ENCODE measurements at places on chromosomes 2 and 18.
A peak's percentile ranks its signal among the peaks of the same experiment; 100 is the strongest.

DNA sequence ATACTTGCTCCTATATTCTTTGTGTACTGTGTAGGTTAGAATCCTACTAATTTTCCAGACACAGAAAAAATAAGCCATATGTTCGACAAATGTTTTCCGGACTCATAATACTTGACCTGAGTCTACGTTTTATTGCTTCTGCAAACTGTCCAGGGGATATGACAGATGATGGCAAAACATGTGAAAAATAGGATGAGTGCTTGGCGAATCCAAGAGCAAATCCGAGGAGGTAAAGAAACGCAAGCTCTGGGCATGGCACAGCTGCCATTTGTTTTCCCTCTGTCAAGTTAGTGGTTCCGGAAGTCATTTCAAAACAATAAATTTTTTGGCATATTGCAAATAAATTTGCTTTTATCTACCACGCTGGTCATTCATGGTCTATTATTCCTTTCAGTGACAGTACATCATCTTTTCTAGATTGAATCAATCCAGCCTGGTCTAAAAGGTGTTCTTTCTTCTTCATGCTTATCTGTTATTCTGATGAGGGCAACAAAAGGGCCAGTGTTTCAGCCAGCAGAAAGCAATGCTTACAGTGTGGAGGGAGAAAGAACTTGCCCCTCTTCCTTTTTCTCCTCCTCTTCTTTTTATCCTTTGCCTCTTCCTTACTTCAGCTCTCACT, 476.1 kb upstream of the SOX11 start:
- no peak for DNase-seq

DNA sequence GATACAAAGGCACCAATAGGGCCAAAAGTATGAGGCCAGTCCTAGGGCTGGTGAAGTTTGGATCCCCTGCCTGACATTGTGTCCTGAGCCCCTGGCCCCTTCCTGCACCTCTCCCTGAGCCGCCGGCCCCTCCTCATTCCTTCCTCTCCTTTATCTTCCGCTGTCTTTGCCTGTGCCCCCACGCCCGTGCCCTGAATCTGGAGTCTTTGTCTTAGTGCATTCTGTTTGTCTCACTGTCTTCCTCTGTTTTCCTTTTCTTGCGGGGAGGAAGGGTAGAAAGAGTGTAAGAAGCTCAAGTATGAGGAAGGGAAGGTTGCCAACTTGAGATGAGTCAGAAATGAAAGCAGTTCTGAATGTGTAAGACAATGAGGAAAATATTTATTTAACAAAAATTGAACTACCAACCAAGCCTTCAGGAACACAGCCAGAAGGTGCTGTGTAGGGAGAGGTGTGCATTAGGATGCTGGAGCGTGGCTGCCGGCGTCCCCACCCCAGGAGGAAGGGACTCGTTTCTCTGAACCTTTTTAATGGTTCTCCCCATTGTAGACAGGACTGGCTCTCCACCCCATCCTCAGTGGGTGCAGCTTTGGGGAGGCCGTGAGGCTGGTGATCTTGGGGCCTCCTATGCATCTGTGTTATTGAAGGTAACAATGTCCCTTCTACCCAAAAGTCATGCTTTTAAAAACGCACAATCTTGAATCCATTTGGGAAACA, 133.1 kb downstream of the NEDD4L start:
- peak; percentile 92 for DNase-seq

DNA sequence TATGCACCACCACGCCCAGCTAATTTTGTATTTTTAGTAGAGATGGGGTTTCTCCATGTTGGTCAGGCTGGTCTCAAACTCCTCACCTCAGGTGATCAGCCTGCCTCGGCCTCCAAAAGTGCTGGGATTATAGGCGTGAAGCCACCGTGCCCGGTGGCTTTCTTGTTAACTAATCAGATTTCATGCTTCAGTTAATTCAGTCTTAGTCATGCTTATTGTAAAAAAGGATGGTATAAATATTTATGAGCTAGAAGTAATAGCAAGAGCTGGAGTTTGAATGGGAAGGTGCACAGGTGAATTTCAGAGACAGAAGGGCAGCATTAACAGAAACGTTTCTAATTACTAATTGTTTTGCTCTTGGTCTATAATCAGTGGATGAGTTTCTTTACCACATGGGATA, 10.3 kb downstream of the GEMIN6 start:
- DNase-seq, result no peak

DNA sequence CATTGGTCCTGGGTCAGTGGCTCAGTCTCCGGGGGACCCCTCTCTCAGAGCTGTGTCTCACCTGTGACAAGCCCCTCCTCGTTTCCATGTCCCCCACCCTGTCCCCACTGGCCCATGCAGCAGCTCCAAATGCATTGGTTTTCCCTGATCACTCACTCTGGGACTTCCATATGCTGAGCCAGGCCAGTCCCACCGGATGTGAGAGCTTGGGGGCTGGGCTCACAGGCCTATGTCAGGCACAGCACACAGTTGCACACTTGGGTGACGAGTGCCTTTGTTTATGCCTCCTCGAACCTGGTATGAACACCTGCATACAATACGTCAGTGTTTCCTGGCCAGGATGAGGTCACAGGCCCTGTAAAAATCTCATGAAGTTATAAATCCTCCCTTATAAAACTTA, 232.5 kb downstream of the TFCP2L1 start:
- DNase-seq, result no peak

DNA sequence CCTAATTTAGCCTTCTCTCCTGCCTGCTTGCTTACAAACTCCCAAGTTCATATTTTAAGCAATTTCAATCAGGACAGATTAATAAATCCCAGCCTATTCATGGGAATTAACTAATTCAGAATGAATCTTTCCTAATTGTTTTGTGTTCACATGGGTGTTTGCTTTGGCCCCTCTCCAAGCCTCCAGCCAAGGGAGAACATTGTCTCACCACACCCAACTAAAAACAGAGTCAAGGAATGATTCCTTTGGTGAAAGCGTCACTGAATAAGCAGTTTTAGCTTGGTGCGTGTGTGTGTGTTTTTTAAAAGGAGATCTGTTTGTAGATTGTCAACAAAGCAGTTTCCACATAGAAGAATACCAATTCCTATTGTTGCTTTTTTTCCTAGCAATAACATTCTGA, 43.0 kb upstream of the DSG1 start:
- DNase-seq, result peak; percentile 29

- DNase-seq, result peak; percentile 26
Measured at GRCh38 chr2:221567809-221568208, 4.3 kb downstream of the EPHA4 start.

- DNase-seq, result no peak
Measured at GRCh38 chr2:128037649-128038048, 9.8 kb upstream of the SAP130 start.

DNA sequence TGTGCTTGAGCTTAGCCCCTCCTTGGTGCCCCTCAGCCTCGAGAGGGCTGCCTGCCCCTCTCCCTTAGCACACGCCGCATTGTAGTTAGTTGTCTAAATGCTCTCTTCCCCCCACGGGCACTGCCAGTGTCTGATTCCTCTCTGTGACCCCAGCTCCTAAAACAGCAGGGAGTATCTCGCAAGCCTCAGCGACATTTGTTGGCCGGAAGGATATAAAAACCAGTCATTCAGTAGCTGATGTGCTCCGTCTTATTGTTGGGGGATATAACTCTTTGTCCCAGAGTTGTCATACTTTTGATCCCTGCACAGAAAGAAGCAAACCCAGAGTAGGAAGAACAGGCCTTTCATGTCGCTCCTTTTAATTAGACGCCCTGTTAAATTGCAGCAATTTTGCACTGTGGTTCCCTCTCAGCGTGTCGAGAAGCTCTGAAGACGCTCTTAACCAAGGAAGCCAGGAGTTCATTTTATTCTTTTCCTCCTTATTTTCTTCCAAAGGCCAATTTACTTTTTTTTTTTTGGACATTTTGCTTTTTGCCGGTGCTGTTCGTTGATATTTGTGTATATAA, 201.8 kb downstream of the KLHL29 start:
- no peak for DNase-seq

GRCh38 chr2:70356941-70357683, 55.2 kb upstream of the FAM136A start:
- DNase-seq, result no peak

DNA sequence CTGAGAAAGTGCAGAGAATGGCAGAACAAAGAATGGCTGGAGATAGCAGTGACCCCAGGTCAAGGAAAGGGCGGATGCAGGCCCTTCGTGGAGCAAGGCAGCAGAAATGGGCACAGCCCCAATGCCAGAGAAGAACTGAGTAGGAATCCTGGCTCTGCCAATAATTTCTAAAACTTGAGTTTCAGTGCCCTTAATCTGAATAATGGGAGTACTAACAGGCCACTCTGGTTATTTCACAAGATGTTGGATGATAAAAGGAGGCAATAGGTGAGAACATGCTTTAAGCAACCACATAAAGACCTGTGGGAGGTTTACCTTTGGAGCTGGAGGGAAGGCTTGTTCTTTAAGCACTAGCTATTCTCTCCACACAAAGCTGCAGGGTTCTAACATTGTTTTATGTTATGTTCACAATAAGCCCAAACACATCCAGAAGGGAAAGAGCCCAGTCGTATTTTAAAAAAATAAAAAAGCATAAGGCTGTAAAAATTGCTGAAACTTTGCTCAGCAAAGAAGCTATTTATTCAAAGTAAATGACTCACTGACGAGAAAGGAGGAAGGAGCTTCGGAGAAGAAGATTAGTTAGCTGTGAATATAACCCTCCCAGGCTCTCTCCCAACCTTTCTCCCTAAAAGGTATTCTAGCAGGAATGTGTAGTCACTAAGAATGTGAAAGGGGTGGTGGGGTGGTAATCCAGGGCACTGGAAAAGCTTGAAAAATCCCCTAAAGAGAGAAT, 470.2 kb downstream of the TXNL1 start:
- peak; percentile 68 for DNase-seq

- no peak for DNase-seq
Measured at GRCh38 chr2:85736456-85737355, 17.1 kb upstream of the ATOH8 start.

DNA sequence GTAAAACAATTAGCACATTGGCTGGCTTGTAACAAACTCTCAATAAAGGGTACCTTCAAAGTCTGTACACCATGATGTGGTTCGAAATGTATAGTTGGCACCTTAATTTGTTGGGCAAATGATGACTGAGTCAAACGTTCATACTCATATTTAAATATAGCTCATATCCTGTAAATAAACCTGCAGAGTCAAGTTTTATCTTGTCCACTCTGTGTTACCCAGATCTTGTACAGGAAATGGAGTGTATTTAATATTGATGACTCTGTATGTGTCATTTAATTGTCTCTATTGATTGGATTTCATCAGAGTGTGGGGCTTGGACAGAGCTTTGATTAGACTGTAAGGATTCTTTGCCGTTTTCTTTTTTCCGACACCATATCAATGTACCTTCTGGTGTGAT, 805.6 kb upstream of the ZEB2 start:
- DNase-seq, result no peak

- DNase-seq, result no peak
Measured at GRCh38 chr2:20563833-20564232, 87.1 kb downstream of the HS1BP3 start.

- peak; percentile 13 for DNase-seq
Measured at GRCh38 chr18:4074647-4075046, 380.5 kb downstream of the DLGAP1 start.

- DNase-seq, result no peak
Measured at GRCh38 chr2:136534811-136535210, 230.5 kb upstream of the THSD7B start.

- no peak for DNase-seq
Measured at GRCh38 chr2:26424221-26424620, 22.5 kb downstream of the DRC1 start.

DNA sequence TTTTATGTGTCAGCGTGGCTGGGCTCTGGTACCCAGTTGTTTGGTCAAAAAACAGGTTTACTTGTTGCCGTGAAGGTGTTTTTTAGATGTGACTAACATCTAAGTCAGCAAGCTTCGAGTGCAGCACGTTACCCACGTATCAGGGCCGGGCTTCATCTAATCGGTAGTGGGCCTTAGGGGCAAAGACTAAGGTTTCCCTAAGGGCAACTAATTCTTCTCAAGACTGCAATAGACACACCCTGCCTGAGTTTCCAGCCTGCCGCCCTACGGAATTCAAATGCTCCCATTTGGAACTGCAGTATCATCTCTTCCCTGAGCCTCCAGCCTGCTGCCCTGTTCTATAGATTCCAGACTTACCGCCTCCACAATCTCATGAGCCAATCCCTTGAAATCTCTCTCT, 27.7 kb downstream of the FHL2 start:
- no peak for DNase-seq

- DNase-seq, result peak; percentile 52
Measured at GRCh38 chr2:1600191-1601066, 143.9 kb downstream of the PXDN start.

GRCh38 chr2:122236152-122236874, 480.9 kb downstream of the TSN start:
- DNase-seq, result peak; percentile 3

DNA sequence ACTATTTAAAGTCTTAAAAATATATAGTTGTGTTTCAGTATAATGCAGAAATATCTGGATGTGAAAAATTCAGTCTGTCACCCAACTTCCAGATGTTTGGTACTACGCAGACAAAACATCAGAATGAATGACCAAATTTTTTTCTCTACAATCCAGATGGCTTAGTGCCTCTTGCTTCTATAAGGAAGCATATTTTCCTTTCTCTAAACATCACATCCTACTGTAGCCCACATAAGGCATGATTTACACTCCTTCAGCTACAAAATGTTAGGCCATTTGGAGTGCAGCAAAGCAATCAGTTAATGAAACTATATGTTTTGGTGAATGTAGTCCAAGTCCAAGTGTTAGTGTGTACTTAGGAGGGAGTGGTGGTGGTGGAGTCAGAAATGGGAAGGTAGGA, 162.9 kb upstream of the SIX2 start:
- DNase-seq, result no peak

DNA sequence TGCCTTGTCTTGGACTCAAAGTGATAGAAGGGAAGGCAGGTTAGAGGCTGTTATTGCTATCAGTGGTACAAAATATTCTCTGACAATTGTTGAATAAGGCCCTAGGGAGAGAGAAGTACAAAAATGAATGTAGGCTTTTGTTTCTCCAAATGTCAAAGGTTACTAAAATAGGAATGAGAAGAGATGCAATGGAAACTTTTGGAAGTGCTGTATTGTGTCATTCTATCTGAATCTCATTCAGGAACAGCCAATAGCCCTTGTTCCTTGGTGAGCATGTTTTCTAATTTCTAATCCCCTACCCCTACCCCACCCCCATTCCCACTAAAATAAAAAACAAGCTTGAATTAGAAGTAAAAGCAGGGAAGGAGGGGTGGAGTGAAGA, 166.4 kb downstream of the GPD2 start:
- no peak for DNase-seq

DNA sequence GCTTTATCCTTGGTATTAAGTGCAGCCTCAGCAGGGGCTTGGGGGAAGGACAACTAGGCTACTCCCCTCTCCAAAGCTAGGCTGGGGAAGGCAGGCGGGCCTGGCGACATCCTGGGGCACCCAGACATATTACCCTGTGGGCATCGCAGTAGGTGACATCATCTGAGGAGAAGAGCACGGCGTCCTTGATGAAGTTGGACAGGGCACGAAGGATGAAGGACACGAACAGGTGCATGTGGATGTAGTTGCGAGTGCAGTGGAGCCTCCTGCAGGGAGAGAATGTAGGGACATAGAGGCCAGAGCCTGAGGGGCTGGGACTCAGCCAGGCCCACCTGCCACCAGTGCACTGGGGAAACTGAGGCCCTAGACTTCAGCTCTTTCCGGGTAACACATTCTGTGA, 32.3 kb downstream of the TMEM37 start:
- no peak for DNase-seq

- no peak for DNase-seq
Measured at GRCh38 chr18:79005653-79006052, 26.0 kb downstream of the SALL3 start.

GRCh38 chr2:132690664-132691303, 20.8 kb upstream of the LYPD1 start:
- peak; percentile 34 for DNase-seq

All from amniotic epithelial cell (primary cell).